ENCODE measurements at places on chromosomes 2 and 18.

- DNase-seq, result no peak
Measured at GRCh38 chr2:12434630-12435098, 282.1 kb upstream of the TRIB2 start.

GRCh38 chr2:227703280-227703732, 14.5 kb downstream of the SLC19A3 start:
- DNase-seq, result peak; percentile 7

DNA sequence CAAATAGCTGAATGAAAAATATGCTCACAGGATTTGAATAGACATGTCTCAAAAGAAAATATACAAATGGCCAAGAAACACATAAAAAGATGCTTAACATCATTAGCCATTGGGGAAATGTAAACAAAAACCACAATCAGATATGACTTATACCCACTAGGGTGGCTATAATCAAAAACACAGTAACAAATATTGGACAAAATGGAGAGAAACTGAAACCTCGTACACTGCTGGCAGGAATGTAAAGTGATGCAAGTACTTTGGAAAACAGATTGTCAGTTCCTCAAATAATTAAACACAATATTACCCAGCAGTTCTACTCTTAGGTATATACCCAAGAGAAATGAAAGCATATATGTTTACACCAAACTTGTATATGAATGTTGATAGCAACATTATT, 213.0 kb downstream of the PHLPP1 start:
- no peak for DNase-seq

DNA sequence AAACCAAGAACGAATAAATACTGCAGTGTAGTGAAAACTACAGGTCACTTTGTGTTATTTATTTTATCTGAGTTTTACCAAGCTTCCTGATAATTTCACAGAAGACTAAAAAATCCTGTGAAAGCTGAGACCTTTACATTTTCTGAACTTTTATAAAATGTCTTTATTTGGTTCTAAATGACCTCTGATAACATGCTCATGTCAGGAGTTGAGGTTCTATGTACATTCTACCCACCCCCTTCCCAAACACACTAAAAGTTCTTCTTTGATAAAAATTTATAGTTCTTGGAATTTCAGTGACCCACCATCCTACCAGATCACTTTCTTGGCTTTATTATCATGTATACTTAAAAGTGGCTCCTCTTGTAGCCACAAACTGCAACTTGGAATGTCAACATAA, 463.1 kb downstream of the PIK3C3 start:
- no peak for DNase-seq

DNA sequence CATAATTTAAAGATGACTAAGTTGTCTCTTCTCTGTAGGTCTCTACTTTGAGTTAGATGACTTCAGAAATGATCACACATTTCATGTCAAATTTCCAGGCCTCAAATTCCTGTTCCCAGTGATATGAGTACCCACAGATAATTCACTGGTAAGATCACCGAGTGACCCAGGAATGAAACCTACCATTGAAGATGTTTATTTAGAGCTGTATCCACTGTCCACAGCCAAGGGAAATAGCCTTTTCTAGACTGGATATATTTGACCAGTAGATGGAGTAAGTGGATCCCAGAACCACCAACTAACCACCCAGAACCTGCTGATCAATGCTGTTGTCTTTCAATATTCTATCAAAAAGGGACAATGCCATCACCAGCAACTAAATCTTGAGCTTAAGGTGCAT, 238.8 kb downstream of the SLC8A1 start:
- no peak for DNase-seq

DNA sequence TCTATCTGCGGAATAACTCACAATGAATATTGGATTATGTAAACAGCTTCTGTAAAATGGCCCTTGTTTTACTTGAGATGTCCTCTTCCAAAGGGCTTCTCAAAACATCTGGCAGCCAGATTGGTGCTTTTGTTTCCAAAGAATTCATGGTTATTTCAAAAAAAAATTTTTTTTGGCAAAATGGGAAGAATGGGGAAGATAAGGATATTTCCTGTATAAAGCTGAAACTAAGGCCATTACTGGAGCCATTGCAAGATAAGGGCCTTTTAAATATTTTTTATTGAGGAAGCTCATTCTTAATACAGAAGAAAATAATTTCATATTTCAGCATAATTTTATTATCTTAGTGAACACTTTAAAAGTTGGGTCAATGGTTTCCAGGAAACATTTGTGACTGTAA, 259.1 kb downstream of the GALNT13 start:
- no peak for DNase-seq

- no peak for DNase-seq
Measured at GRCh38 chr18:26014462-26014861, 76.0 kb downstream of the SS18 start.

DNA sequence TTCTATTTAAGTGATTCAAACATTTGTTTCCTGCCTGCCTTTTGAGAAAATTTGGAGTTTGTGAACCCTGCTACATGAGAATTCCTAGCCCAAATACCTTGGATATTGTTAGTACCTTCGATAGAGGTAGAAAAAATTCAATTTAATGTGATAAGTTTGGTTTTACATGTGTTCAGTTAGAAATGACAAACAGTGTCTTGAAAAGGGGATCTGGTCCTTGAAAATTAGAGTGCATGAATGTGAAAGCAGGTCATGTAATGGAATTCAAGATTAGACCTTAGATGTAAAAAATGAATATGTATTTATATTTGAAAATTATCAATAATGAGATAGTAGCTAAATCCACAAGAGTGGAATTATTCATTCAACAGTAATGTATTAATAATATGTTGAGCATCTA, 70.5 kb downstream of the PIK3C3 start:
- DNase-seq, result no peak

DNA sequence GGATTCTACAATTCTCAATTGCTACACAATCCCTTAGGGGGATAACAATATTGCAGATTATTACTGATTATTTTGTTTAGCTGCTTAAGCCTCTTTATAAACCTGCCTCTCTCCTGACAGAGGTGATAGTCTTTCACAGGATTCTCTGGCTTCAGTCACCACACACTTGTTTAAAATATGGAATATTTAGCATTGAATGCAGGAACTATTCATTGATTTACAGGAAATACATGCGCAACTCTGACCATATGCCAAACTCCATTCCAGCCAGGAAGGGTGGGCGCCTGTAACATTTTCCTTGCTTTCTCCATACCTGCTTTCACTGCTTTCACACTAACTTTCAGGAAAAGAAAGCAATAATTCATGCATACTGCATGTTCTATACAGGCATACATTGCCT, 44.8 kb upstream of the ARHGAP15 start:
- no peak for DNase-seq

DNA sequence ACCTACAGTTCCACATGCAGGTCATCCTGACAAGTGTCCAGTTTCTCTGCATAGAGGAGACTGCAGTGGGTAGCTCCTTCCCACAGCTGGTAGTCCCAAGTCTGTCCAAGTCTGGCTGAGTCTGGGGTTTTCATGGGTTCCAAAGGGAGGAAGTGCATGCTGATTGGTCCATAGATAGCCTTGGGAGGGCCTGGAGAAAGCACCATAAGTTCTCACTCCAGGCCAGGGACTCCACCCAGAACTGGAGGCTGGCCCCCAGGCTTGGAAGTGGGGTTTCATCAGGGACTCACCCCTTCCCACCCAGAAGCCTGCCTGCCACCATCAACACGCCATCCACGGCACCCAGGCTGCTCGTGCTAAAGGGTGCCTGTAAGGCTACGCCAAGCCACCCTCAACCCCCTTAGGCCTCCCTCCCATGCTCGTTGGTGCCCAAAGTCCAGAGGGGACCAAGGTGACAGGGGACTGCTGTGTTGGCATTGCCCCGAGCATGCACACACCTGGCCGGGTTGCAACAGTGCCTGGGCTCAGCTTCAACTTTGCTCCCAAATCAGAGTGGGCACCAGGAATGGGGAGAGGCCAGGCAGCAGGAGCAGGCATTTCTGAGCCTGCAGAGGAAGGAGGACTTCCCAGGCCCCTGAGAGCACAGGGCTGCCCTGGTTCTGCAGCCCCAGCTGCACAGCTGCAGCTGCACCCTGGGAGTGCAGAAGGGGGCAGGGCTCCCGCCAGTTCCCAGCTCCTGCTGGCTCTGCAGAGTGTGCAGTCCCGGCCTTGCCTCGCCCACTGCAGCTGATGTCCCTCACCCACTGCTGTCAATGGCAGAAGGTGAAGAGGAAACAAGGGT, 116.5 kb upstream of the MAP2 start:
- DNase-seq, result no peak

- DNase-seq, result no peak
Measured at GRCh38 chr2:47083886-47084687, 71.0 kb downstream of the STPG4 start.

DNA sequence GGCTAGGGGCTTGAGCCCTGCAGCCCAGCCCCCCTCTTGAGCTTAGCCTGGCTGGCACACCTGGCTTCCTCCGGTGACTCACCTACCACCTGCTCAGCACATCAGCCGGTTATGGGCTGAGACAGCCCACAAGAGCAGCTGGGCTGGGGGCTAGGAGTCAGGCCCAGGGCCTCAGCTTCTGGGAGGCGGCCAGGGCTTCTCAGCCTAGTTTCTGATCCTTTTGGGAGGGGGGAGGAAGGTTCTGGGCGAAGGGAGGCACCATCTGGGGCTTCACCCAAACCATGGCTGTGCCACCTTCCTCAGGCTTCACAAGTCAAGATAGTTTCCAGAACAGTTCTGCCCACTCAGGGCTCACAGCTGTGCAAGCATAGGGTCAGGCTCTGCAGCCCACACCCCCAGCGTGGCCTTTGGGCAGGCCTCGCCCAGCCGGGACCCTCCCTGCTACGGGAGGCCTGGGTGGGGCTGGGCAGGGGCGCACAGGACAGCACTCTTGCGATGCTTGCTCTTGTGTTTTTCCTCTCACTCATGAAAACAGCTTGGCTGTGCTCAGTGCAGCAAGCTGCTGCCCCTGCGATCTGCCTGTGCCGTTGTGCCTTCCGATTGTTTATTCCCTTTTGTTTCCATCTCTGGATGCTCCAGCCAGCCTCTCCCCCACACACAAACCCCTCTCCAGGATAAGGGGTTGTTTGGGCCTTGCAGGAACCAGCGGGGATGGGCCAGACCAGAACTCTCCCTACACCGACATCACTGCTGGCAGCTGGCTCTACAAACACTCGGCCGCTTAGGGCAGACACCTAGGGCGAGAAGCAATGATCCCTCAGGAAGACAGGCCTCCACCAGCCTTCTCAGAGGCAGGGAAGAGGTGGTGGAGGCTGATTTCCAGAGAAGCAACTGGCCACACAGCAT, 26.1 kb upstream of the SEMA4C start:
- DNase-seq, result no peak

GRCh38 chr18:63290821-63291200, 28.8 kb downstream of the BCL2 start:
- DNase-seq, result no peak

- no peak for DNase-seq
Measured at GRCh38 chr2:11492720-11493119, 26.8 kb upstream of the E2F6 start.

GRCh38 chr2:159160954-159161353, 125.5 kb downstream of the WDSUB1 start:
- DNase-seq, result no peak

GRCh38 chr18:57543560-57543959, 42.9 kb downstream of the FECH start:
- DNase-seq, result no peak

DNA sequence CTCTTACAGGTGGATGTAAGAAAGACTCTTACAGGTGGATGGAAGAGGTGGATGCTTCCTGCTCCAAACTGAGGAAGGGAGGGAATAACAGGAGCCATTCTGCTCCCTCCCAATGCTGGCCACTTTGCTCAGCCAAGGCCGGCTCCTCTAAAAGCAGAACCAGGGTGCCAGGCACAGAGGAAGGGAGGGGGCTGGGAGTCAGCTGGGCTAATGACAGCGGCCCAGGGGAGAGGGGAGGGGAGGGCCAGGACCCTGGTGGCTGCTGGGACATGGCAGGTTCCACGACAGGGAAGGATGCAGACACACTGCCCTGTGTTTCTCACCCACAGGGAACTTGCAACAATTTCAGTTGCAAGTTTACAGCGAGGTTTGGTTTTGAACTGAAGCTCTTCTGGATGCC, 173.4 kb downstream of the ANAPC1 start:
- no peak for DNase-seq

- no peak for DNase-seq
Measured at GRCh38 chr2:48531141-48531648, 1.2 kb downstream of the STON1 start.

- no peak for DNase-seq
Measured at GRCh38 chr2:240347373-240347940, 88.0 kb upstream of the GPC1 start.

GRCh38 chr2:224786848-224787247, 70.7 kb upstream of the CCDC195 start:
- DNase-seq, result no peak

DNA sequence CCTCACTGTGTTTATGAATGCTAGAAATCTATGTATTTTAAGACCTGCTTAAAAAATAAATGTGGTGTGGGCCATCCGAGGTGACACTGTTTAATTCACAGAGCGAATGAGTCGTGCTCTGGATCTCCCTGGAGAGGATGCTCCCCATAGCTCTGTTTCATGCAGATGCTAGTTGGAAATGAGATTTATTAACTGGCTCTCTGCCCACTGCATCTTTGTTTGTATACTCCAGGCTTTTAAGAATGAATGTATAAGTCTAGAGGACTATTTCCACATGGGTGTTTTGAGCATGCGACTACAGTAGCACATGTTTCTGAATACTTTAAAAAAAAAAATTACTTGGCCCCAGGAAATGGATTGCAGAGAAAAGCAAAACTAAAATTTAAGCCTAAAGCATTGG, 3.9 kb downstream of the MAPRE2 start:
- peak; percentile 60 for DNase-seq

DNA sequence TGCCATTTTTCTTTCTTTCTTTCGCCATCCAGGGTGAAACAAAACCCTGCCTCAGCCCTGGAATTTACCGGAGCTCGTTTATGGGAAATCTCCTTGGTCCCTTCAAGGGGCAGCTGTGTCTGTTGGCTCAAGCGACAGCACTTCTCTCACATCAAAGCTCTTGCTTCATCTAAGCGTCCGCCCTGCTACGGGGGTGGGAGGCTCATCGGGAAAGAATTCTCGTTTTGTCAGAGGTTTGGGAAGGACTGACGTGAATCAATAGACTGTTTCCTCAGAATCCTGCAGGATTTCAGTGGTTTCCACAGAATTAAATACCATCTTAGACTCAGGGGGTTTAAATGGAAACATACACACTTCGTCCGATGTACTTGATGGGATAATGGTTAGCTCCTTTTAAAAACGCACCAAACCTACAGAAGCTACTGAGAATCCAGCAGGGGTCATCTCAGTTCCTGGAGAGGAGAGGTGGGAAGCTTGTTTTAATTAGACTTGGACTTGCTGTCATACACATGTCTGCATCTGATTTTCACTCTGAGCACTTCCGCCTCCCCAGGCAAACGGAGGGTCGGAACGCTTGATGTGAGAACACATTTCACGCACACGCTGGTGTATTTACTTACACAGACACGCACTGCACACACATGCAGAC, 91.6 kb downstream of the ASB1 start:
- no peak for DNase-seq

DNA sequence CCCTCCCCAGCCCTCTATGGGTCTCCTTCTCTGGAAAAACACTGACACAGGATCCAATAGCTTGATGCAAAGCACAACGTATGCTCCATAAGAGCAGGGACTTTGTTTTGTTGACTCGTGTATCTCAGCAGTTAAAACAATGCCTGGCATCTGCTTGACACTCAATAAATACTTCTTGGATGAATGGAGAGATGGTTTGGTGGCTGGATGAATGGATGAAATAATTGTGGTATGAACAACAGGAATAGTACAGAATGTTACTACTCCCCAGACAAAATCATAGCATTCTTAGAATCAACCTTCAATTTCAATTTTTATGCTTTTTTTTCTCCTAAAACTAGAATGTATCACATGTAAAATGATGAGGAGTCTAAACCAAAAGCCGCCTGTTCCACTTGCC, 57.4 kb downstream of the KCNE4 start:
- DNase-seq, result no peak

GRCh38 chr2:171081649-171082111, 79.0 kb downstream of the TLK1 start:
- no peak for DNase-seq

All from right lung (tissue), 10 donors.